ENCODE measurements at places on chromosomes 2 and 18.

DNA sequence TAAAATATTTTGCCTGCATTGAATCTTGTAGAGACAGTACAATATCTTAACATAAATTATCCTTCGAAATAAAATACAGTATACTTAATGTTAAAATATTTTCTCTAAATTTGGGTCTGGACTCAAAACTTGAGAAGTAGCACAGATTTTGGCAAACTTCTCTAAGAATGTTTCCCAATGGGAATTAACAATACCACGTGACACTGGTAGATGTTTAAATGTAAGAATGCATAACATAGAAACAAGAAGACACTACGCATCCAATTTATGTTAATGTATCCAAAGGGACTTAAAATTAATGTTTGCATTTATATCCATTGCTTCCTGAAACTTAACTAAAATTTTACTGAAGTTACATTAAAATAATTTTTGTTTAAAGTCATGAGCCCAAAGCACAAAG, 1460.9 kb downstream of the LRP1B start:
- no peak for DNase-seq

- no peak for DNase-seq
Measured at GRCh38 chr18:9916077-9916639, 2.3 kb downstream of the VAPA start.

DNA sequence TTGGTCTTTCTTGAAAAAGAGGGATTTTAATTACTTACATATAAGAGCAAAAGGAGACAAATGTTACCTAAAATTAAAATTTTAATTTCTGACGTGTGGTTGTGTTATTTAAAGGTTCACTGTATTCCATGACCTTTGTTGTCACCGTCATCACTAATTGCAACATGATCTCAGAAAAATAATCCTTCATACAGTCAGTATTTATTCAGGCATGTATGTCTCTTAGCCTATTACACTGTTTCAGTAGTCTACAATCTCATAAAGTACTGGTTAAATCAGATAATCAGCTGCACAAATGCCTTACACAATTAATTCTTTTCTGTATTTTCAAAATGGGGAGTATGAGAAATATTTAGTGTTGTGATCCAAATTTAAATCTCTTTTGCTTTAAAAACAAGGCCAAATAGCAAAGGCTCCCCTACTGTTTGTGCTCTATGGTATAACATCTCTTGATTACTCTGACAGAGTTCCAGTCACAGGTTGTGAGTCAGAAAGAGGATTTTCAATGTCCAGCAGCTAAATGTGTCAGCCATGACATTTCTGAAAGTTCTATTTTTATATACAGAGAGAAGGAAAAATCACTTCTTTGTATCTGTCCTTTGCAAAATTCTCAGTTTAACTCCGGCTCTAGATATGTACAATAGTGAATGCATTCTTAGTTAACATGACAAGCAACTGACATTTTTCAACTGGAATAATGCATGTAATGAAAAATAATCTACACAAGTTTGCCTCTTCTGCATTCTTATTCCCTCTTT, 184.0 kb downstream of the FIGN start:
- no peak for DNase-seq

- DNase-seq = peak; percentile 91
Measured at GRCh38 chr2:208254118-208254870, 577 bp downstream of the IDH1 start.

DNA sequence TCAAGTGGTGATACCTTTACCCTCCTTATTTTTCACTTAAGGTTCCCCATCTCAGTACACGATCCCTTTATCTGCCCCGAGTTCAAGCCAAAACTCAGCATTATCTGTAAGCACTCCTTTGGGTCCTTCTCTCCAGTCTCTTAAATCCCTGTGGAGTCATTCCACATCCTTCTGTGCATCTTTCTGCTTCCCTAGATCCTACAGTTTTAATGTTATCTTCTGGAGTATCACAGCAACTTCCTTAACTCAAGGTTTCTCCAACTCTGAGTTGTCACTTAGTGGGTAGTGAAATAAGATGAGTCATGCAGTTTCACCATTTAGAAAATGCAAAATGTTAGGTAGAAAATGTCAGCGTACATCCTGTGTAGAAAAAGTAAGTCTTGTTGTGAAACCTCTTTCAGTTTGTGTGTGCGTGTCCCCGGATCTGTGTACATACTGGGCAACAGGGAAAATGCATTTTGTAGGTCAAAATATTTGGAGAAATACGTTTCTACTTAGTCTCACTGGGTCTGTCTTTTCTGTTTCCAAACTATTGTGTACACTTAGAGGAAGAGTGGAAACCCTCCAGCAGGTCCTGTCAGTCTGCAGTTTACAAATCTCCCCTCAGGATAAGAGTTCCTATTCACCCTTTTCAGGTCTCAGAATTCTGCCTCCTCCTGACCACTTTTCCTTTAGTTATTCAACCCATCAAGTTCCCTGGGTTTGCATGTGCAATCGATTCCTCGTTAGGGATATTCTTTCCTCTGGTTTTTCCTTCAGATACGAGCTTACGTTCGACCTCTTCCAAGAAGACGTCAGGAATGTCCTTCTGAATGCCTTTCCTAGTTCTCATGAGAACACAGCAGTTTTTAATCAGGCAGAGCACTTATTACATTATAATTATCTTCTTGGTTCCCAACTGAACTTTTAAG, 154.8 kb downstream of the TGIF1 start:
- peak; percentile 65 for DNase-seq

GRCh38 chr18:63476668-63477067, at the start of gene SERPINB5:
SERPINB5 (plus strand) TSS chr18:63476958; CDS start chr18:63484429, 7,471 bp downstream.
- no peak for DNase-seq

GRCh38 chr2:44056947-44057346, 61.2 kb upstream of the LRPPRC start:
- DNase-seq = no peak

GRCh38 chr2:28527196-28527595, 31.3 kb downstream of the PLB1 start:
- DNase-seq = peak; percentile 44

GRCh38 chr18:14969500-14969899, 221.5 kb downstream of the ANKRD30B start:
- no peak for DNase-seq

GRCh38 chr2:151577116-151577515, 157.2 kb downstream of the NEB start:
- no peak for DNase-seq

GRCh38 chr2:162965191-162965590, 126.6 kb upstream of the KCNH7 start:
- DNase-seq = no peak

GRCh38 chr18:77114415-77115191, 18.0 kb downstream of the MBP start:
- peak; percentile 73 for DNase-seq

DNA sequence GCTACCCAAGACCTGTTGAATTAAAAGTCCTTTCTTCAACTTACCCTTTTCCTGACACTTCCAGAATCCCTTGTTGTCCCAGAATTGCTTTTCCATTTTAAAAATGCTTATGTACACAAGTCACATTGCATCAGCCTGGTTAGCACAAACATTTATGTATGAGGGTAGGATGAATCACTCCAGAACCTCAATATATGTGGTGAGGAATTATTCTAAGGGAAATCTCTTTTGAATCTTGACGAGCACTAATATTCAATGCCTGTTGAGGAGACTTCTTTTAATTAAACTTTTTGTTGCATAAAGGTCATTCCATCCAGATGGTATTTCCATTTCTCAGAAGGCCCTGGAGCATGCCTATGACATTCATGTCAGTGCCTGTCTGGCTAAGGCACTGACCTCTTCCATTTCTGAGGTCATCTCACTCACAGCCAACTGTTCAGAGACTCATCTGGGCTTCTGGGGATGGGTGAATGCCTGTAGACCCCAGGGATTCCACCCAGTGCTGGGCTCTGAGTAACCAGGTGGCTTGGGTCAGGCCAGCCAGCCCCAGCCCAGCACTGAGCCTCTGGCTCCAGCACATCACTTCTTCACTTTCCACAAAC, 28.2 kb downstream of the ACMSD start:
- no peak for DNase-seq

DNA sequence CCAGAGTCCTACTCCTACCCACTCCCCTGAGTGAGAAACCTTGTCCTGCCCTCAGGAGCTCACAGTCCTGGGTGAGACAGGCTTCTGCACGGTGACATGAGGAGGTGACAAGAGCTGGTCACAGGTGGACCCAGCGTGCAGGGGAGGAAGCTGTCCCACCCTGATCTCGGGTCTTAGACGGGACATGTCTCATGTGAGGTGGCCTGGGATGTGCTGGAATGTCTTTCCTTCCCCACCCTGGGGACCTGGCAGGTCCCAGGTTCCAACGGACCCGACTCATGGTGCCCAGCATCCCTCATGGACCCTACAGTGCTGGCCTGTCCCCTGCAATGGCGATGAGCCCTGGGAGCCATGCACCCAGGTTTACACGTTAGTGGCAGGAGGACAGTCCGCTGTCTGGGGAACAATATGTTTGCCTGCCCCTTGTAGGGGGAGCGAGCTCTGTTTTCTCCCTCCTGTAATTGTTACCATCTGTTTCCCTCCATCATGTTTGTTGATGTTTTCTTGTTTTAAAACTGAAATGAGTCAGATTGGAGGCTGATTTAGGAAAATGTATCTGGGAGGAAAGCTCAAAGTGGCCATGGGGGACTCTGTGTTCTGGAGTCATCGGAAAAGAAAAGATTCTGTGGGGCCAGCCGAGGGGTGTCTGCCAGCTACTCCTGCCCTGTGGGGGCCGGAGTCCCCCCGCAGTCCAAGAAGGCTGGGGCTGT, 238.1 kb downstream of the KLHL29 start:
- no peak for DNase-seq

DNA sequence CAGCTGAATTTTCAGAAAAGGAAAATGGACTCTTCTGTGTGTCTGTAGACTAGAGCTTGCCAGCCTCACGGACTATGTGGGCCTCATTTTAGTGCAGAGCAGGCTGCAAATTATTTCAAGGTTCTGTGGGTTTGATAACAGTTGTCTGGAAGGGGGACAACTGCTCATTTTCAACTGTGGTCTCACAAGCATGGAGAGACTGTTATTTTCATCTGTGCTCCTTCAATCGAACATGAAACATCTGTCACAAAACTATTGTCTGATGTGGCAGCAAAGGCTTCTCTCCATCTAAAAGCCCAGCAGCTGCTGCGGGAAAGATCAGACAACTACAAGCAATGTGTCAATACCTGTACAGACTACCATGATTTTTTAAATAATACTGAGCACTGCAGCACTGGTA, 211.8 kb downstream of the LRRTM4 start:
- DNase-seq = no peak

DNA sequence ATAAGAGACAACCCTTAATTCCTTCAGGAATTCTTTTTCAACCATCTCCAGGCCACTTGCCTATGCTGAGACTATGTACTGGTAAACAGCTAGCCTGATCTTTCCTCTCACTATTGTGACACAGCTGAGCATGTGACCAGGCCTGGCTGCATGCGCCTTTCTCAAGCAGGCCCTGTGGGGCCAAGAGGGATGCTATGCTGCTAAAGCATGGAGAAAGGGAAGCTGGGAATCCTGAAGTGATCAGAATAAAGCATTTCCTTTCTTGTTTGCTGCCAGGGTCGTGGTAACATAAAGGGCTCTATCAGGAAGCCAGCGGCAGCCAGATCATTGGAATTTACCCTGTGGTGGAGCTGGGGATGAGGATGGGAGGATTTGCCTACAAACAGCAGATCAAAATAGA, 29.8 kb upstream of the LCLAT1 start:
- peak; percentile 28 for DNase-seq

- no peak for DNase-seq
Measured at GRCh38 chr2:109382951-109383350, 230.8 kb downstream of the SEPTIN10 start.

- no peak for DNase-seq
Measured at GRCh38 chr2:240839152-240840143, 19.4 kb upstream of the KIF1A start.

DNA sequence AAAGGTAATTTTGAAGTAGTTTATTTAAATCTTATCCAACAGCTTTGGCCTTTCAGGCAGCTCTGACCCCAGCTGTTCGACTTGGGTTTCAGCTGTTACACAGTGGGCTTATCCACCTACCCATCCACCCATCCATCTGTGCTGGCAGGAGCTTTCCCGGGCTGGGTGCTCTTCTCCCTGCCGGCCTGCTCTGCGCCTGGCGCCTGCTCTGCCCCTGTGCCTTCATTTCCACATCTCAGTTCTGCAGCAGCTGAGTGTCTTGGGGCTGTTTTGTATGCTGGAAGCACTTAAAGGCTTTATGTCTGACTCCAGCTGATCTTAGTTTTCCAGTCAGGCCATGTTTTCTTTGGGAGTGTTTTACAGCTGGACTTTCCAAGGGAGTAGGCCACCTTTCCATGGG, 24.2 kb downstream of the LDLRAD4 start:
- DNase-seq = peak; percentile 40

GRCh38 chr2:66275984-66276383, 158.9 kb upstream of the MEIS1 start:
- no peak for DNase-seq

DNA sequence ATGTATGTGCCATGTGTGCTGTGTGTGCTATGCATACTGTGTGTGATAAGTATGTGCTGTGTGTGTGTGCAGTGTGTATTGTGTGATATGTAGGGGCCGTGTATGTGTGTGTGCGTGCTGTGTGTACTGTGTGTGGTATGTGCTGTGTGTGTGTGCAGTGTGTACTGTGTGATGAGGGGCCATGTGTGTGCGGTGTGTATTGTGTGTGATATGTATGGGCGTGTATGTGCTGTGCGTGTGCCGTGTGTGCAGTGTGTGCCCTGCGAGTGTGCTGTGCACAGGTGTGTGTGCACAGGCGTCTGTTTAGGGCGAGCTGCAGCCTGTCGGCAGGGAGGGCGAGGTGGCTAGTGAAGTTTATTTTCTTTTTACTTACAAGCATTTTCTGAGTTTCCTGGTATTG, 16.1 kb downstream of the SNORC start:
- no peak for DNase-seq

- no peak for DNase-seq
Measured at GRCh38 chr2:147644491-147644890, 200.3 kb upstream of the ACVR2A start.

Data from activated CD8-positive, alpha-beta memory T cell treated with anti-CD3 and anti-CD28 coated beads for 24 hours (primary cell).